ENCODE measurements at places on chromosomes 12 and 14. TPM values are rescaled to one million over a fixed set of nuclear protein-coding genes. Genes with fewer than 3 reads are reported as not detected.

Gene SPTB
- total RNA-seq = 3.0 TPM

Gene KLRG1
- 1.9 TPM for total RNA-seq

Gene MOK
- 35.2 TPM for total RNA-seq

Gene AQP6
- total RNA-seq = 0.31 TPM

DNA sequence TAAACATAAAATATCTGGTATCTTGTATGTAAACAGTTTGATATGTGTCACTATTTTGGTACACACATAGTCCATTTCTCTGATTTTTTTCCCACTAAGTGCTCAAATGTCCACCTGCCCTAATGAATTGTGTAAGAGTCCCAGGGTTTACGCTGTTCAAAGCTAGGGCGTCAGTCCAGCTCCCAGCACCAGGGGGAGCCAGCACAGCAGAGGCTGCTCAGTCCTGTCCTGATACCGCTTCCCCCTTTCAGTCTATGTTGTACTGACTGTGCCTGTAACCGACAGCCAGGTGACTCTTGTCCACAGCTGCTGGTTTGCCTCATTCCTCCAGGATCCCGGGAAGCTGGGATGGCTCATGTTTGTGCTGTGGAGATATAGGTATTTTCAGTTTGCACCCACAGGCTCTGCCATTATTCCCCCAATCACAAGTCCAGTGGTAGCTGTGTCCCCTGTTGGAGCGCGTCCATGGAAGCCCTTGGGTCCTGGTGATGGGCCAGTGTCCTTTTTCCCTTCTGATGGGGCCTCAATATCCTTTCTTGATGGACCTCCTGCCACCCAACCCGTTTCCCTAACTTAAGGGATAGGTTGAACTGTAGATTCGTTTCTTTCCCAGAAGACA, 242.0 kb downstream of the NEDD1 start:
- no peaks in the 10 kb centered on the region for H3K27me3 ChIP-seq
- H3K4me3 ChIP-seq = no peak overlapping the region
- H3K36me3 ChIP-seq = no peaks in the 10 kb centered on the region
- H3K27ac ChIP-seq = no peak overlapping the region

- no peak overlapping the region for H3K27ac ChIP-seq
- no peaks in the 10 kb centered on the region for H3K27me3 ChIP-seq
- DNase-seq = peak; percentile 7
- no peaks in the 10 kb centered on the region for H3K4me1 ChIP-seq
These were observed 60.4 kb upstream of the SEL1L start for GRCh38 chr14:81594012-81594411.

- DNase-seq = peak; percentile 29
- H3K36me3 ChIP-seq = no peaks in the 10 kb centered on the region
- peaks cover 23% of the 10 kb centered on the region for H3K4me1 ChIP-seq
- no peaks in the 10 kb centered on the region for H3K27me3 ChIP-seq
- no peak overlapping the region for H3K27ac ChIP-seq
- no peak overlapping the region for H3K4me3 ChIP-seq
These were observed 328.6 kb downstream of the PCNX1 start for GRCh38 chr14:71235875-71236274.

- no peaks in the 10 kb centered on the region for H3K36me3 ChIP-seq
- no peaks in the 10 kb centered on the region for H3K27me3 ChIP-seq
- DNase-seq = no peak
- H3K4me3 ChIP-seq = no peak overlapping the region
These were observed 68.9 kb downstream of the EML1 start for GRCh38 chr14:99862136-99862535.

DNA sequence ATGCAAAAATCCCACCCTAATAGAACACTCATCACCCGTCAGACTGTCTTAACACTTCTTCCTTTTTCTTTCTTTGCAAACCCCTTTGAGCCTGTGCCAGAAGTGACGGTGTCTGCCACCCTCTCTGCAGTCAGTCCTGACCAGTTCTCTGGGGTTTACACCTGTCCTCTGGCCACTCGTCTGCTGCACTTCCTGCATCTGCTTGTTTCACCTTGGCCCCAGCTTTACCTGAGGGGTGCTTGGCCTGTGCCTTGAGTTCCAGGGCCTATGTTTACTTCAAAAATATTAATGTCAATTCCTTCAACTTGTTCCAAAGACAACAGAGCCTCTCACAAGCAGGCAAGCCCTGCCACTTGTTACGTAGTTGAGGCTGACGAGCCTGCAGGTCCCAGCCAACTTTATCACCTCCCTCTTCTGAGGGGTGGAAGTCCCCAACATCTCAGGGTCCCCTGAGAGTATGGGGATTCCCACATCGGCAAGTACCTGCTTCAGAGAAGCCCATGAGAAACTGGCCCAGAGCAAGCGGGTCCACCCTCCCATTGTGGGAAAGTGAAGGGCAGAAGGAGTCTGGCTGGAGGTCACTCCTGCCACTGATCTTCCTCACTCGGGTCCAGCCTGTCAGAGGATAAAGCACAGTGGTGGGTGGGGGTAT, 205.4 kb downstream of the DAD1 start:
- no peak overlapping the region for H3K27ac ChIP-seq
- no peaks in the 10 kb centered on the region for H3K36me3 ChIP-seq
- no peak for DNase-seq
- no peak overlapping the region for H3K4me3 ChIP-seq
- H3K27me3 ChIP-seq = no peaks in the 10 kb centered on the region

DNA sequence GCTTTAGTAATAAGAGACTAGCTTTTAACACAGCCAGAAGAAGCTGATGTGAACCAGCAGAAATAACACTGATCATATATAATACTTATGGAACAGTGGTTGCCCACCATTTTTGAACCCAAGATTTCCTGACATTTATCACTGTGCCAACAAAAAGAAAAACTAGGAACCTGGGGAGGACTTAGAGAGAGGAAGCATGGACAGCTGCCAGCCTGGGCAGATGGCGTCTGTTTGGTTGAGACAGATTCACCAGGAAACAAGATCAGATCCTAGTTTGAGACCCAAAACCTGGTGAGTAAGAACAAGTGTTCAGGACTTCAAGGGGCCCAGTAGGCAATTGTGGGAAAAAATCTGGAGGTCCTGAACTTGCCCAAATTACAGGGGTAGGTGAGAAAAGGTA, 95.3 kb downstream of the BICD1 start:
- DNase-seq = no peak
- H3K36me3 ChIP-seq = no peaks in the 10 kb centered on the region
- no peaks in the 10 kb centered on the region for H3K27me3 ChIP-seq
- no peaks in the 10 kb centered on the region for H3K4me1 ChIP-seq
- no peak overlapping the region for H3K27ac ChIP-seq

- H3K4me3 ChIP-seq = no peak overlapping the region
- no peaks in the 10 kb centered on the region for H3K36me3 ChIP-seq
- no peak overlapping the region for H3K27ac ChIP-seq
- peaks cover 3% of the 10 kb centered on the region for H3K27me3 ChIP-seq
- no peak for DNase-seq
These were observed 36.8 kb downstream of the PLXNC1 start for GRCh38 chr12:94184995-94185719.

DNA sequence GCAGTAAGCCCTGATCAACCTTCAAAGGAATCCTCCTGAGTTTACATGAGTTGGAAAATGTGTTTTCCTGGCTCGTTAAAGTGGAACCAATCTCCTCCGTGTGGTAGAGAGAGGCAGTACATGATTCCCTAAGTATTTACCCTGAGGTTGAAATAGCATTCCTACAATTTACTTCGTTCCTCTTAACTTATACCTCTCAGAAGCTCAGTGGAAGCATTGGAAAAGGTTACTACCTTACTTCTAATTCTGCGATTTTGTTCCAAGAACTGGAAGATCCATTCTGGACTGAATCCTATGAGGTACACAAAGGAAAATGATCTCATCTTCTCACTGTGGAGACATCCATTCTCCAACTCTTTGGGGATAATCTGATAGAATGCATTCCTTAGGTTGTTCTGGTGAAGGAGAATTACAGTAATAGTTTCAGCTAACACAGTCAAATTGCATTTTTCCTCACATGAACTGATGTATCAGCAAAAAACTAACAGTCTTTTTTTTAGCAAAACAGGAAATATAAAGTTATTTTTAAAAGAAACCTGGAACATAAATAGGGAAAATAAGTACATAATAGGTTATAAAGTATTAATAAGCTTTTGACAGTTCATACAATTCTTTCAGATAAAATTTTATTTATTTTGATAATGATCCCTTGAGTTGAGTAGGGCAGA, 475.6 kb downstream of the PDZRN4 start:
- no peaks in the 10 kb centered on the region for H3K36me3 ChIP-seq
- H3K4me3 ChIP-seq = no peak overlapping the region
- DNase-seq = peak; percentile 44

- H3K4me3 ChIP-seq = no peak overlapping the region
- no peaks in the 10 kb centered on the region for H3K4me1 ChIP-seq
- no peak for DNase-seq
These were observed 106.1 kb downstream of the PTPN11 start for GRCh38 chr12:112524676-112525425.

Measured in lung (tissue), 17 donors.